Upper lobe of right lung (tissue), 1 donor: ENCODE measurements at places on chromosomes 3 and 15.

GRCh38 chr3:42092006-42092405 lies 849 bp downstream of the TRAK1 start:
- no peak for DNase-seq

DNA sequence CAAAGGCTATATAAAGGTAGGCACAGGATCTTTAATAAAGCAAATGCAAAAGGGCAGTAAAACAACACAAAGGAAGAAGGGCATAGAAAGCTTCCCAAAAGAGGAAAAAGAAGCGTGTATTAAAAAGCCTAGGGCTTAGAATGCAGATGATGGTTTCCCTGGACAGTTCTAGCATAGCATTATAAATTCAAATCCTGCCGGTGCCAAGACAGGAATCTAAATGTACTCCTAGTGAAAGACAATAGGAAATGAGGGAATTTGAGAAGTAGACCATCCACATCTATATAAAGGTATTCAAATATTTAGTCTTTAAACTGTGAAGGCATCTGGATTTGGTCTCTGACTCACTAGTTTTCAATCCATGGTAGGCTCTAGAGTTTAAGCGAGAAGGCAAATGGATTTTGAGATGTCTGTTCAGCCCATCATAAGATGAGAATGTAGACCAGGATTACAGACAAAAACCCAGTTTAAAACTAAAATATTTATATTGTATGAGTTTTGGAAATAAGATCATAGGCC lies 431.8 kb downstream of the TBL1XR1 start:
- DNase-seq = no peak

- no peak for DNase-seq
These were observed 34.8 kb downstream of the IGF1R start for GRCh38 chr15:98682992-98683701.

GRCh38 chr3:184757022-184757651 lies 45.3 kb upstream of the MAGEF1 start:
- no peak for DNase-seq

DNA sequence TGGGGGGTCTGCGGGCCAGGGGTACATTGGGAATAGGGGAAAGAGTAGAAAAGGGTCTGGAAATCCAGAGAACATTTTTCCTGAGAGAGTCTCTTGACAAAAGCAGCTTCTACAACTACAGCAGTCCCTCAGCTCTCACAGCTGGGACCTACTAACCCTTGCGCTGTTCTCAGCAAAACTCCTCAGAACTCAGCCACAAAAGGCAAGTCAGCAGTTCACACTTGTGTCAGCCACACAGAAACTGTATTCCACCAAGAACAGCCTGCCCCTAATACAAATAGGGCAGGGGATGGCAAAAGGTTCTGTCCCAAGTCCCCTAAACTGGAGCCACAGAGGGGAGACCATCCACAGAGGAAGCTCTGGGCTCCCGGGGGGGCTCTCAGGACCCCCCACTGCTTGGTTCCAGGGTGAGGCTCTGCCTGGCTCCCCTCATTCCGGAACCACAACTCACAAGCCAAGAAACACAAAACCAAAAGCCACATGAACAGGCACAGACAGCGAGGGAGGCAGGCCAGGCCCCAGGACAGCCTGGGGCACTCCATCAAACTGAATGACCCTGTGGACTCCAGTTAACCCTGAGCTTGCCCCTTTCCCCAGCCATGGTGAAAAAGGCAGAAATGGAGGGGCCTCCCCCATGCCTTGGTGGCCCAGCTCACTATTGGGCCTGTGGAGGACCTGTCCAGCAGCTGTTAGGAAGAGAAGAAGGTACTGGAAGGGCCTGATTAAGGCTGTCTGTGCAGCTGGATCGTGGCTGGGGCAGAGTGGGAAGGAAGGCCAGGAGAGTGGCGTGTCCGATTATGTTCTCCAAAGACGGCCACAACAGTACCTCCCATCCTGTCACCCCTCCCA lies 162.0 kb downstream of the CHSY1 start:
- no peak for DNase-seq

DNA sequence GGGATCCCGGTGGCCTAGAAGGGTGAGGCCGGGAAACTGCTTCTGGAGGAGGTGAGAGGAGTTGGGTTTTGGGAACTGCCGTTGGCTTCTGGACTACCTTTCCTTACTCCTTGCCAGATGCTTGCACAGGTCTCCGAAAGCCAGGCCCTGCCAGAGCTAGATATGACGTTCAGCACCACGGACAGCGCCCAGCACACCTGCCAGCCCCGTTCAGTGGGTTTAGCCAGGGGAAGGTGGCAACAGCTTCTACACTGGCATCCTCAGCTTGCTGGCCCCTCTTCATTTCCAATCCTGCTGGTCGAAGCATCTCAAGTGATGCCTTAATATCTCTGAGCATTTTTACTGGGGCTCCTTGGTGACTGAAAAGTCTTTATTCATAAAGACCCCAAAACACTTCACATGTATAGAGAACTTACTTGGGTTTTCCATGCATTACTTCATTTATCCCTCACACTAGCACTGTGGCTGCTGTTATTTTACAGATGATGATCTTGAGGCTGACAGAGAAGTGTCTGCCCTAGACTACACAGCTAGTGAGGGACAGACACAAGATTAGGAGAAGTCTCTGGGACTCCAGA lies 21.9 kb downstream of the HCN4 start:
- peak; percentile 85 for DNase-seq

DNA sequence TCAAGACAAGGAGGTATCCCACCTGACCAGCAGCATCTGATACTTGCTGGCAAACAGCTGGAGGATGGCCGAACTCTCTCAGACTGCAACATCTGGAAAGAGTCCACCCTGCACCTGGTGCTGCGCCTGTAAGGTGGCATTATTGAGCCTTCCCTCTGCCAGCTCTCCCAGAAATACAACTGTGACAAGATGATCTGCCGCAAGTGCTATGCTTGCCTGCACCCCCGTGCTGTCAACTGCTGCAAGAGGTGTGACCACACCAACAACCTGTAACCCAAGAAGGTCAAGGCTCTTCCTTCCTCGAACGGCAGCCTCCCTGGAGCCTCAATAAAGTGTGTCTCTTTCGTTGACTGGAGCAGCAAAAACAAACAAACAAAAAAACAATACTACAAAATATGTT lies 2.2 kb upstream of the SLC4A7 start:
- no peak for DNase-seq

GRCh38 chr15:100252779-100253417 lies 88.9 kb downstream of the ADAMTS17 start:
- DNase-seq = no peak

DNA sequence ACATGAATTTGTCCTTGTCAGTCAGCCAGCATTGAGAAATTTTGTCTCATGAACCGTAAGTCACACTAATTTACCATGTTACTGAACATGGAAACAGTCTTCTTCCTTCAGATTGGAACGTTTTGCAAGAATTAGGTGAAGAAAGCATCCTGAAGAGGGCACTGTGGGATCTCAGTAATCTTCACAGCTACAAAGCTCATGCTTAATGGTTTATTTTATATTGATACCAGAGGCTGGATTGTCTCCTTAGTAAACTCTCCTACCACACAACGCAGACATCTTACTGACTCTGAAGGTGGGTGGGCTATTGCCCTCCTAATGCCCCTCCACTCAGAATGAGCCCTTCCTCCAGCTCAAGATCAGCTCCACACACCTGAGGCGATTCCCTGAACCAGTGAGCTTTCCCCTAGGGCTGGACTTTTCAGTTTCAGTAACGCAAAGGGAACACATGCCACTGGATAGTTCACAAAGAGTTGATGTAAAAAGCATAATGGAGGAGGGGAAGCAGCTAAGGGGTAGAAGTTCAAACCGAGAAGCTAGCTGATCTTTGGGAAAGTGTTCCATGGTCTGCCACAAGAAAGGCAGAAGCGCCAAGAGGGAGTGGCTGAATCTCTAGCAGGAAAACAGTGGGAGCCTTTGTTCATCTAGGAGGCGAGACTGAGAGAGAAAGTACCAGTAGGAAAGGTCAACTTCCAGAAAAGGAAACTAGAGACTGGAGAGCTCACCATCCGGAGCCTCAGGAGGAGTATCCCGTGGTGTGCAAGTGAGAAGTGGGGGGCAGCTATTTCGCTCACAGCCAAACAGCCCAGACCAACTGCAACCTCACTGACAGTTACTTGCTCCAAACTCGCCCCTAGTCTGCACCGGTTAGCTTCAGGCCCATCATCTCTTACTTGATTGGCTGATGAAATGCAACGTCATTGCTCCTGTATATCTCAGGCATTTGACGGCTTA lies at the start of gene SLC9C1:
TSS of gene SLC9C1 (minus strand) at position 849 of the 954 bp plus-strand sequence. CDS start 7,425 bp downstream, outside the sequence.
- DNase-seq = peak; percentile 36
